ENCODE measurements at places on chromosomes 1 and 21. TPM values are rescaled to one million over a fixed set of nuclear protein-coding genes. Genes with fewer than 3 reads are reported as not detected.
A peak's percentile ranks its signal among the peaks of the same experiment; 100 is the strongest.

The RAB3B gene
- polyA plus RNA-seq: 0.34 TPM

The STK40 gene
- 26.7 TPM for polyA plus RNA-seq

DNA sequence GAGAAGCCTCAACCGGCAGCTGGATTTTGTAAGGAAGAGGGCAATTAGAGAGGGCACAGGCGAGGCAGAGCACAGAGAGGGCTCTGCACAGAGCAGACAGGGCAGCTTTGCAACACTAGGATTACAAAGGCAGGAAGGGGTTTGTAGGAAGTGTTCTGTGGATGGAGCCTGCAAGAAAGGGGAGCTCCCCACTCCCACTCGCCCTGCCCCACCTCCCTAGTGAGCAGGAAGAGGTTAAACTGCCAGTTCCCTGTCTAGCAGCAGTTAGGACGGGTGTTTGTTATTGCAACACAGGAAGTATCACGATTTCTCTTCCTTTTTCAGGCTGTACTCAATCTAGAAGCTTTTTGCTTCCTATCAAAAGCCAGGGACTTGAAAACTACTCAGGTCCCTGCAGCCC is 63.3 kb upstream of the LRRC8D start:
- peak; percentile 67 for DNase-seq

DNA sequence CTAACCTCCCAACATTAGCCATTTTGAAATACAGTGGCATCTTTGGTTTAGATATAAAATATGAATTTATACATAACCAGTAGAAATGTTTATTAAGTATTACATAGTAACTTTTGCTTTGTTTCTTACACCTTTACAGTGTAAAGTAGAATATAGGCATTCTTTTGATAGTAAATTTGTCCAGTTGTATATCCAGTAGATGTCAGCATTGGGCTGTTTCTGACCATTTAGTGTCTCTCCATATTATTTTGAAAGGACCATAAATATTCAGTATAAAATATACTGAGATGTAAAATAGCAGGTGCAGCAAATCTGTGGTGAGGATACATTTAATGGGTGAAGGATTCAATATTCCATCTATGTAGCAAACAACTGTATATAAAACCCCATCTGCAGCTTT is 115.8 kb upstream of the ZRANB2 start:
- DNase-seq: peak; percentile 52

DNA sequence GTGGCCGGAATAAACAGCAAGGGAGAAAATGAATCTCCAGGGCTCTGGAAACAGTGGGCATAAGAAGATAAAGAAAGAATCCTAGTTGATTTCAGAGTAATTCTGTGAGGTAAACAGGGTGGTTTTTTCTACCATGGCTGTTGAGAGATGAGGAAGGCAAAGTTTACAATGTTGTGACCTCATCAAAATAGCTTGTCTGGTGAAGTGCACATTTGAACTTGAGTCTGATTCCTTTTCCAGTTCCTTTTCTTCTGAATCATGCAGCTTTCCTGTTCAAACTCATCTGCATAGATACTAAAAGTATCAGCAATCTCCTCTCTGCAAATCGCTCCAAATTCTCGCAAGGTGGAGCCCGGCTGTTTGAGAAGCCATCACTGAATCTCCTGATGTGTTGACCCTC is 161.7 kb downstream of the PLPP3 start:
- peak; percentile 27 for DNase-seq
